ENCODE measurements at places on chromosomes 12 and 14.

GRCh38 chr14:77014004-77014604, 14.4 kb downstream of the IRF2BPL start:
- DNase-seq, result no peak

DNA sequence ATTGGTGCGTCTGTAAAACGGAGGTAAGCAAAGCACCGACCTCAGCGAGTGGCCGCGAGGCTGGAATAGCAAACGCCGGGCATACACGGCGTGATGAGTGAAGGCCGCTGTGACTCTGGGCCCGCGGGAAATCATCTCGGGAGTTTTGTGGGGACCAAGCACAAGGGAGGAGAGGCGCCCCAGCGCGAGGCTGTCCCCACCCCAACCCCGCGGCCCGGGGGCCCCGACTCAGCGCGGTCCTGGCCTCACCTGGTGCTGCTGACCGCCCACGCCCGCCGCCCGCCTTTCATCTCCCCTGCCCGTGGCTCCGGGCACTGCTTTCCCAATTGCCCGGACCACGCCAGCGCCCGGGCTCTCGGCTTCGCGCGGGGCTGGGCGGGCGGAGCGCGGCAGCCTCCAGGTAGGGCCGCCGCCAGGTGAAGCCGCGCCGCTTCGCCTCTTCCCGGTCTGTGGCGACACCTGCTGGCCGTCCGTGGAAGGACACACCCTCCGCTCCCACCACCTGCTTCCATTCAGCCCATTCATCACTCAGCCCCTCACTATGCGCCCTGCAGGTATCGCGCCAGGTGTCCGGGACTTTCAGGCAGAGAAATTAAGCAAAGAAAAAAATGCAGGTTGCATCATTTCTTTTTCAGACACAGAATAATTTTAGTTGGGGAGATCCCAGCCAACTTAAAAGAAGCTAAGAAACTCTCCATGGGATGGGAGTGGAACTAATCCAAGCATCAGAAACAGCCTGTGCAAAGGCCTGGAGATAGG, 360.4 kb downstream of the MED13L start:
- peak; percentile 35 for DNase-seq

- DNase-seq, result no peak
Observed at GRCh38 chr12:132396657-132397056, 67.3 kb upstream of the GALNT9 start.

DNA sequence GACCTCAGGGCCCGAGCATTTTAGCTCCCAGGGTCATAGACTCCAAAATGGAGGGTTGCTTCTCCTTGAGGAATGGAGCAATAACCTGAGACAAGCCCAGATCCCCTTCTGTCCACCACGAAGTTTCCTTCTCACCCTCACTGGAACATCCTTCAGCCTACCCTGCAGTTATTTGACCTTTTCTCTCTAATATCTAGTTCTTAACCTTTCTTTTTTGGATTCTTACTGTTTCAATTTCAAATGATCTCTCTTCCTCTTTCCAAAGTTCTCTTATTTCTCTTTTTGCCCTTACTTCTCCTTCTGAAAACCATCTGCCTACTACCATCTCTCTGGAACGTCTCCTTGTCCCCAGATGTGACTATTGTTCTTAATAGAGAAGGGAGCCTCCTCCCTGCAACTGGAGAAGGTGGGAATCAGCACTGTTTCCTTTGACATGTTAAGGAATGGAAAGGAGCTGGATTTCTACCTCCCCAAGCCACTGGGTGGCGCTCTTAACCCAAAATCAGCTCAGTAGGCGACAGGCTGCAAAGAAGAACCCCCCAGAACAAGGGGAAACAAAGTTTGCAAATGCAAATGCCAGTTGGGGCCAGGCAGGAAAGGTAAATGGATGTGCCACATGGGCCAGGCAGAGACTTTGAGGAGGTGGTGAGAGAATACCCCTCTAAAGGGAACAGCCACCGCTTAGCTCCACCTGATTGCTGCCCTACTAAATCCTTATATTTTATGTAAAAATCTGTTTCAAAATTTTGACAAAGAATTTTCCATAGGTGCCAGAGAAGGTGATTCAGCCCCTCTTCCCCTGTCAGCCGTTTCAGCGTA, 22.4 kb upstream of the PDE1B start:
- DNase-seq, result peak; percentile 17

GRCh38 chr14:98169170-98169587, 1102.8 kb downstream of the BCL11B start:
- DNase-seq, result no peak

- no peak for DNase-seq
Observed at GRCh38 chr14:74637178-74637550, 25.1 kb upstream of the LTBP2 start.

DNA sequence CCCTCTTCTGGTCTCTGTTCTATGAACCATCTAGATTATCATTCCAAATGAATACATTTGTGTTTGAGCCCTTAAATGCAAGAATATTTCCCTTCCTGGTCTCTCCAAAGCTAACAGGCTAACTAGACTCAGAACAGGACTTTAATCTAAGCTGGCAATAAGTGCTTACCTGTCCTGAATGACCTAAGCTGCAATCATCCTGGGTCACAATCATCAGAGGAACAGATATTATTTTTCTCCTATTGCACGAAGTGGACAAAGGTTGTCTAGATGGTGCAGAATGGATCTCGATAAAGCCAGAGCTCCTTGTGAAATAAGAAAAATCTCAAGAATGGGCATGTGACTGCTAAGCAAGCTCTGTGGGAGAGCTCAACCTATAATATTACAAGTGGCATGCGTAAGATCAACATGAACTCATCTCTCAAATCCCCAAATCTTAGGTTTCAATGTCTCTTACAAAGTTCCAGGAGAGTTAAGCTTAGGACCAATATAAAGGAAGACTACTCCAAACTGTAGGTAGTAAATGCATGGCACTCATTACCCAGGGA, 10.6 kb upstream of the NUMB start:
- no peak for DNase-seq

DNA sequence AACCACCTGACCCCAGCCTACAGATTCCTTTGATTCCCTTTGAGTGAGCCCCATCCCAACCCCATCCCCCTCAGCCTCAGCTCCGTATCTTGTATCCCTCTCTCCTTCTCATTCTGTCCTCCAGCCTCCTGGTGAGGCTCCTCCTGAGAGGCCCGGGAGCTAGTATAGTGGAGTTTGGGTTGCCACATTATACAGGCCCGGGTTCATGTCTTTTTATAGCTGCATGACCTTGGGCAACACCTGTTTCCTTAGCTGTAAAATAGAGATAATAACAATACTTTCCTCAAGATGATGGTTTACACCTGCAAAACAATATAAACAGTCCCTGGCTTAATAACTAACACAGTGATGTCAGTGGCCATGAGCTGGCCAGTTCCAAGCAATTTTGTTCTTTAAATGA, 89.8 kb downstream of the STAB2 start:
- no peak for DNase-seq

DNA sequence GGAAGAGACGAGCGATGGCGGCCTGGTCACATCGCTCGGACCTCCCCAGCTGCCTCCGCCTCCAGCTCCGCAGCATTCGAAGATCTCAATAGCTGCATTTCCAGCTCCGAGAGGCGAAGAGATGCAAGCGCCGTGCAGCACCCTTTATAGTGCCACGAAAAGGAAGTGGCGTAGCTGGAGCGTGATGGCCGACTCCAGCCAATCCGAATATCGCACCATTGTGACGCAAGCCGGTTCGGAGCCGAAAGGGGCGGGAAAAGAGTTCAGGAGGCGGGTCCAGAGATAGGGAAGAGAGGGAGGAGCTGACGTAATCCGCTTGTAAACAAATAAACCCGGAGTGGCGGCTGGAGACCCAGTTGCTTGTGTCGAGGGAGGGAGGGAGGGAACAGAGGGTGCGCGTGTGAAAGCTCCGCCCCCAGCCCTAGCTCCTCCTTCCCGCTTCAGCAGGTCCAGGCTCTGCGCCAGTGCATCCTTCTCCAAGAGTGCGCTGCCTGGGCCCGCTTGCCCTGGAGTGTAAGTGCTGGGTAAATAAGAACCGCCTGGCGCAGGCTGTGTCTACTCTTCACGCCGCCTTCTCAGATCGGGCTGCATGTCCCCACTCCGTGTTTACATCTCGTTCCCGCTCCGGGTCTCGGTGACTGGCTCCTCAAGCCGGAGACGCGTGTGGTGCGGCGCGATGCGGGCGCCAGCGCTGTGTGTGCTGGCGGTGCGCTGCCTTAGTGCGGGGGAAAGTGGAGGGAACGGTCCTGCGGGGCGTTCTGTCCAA, at the start of gene BTG1:
Gene BTG1 (minus strand): TSS at position 116 of the 766 bp plus-strand sequence. CDS start 311 bp downstream, outside the sequence.
- DNase-seq, result peak; percentile 100

DNA sequence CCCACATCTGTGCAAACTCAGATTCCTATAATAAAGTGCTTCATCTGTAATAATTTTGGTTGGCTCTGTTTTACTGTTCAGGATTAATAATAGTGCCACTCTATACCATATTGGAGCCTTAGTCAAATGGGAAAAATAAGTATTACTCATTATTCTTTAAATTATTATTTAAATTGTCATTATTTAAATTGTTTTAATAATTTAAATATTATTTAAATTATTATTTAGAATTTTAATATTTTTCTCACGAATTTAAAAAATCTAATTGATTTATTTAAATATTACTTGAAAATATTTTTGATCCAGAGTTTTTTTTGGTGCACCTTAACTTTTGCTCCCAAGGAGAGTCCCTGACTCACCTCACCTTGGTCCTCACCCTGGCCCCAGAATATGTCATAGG, 245.7 kb upstream of the MDGA2 start:
- DNase-seq, result no peak

DNA sequence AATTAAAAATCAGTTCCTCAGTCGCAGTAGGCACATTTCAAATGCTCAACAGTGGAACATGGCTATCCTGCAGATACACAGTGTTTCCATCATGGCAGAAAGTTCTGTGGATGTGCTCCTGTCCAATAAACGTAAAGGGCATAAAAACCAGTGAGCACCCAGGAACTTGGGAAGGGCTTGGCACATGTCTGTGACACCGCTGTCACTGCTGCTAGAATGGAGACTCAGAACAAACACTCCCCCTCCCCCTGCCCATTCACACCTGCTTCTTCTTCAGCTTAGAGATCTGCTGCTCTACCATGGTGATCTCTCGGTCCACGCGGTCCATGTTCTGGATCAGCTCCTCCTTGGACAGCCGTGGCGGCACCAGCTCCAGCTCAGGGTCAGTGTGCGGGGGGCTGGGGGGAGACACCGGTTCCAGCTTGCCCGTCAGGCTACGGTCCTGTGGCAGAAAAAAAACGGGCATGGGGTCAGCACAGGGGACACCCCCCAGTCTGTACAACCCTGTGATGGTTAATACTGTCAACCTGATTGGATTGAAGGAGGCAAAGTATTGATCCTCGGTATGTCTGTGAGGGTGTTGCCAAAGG, 94.6 kb downstream of the NCOR2 start:
- DNase-seq, result no peak

GRCh38 chr12:103687253-103687652, 100.2 kb downstream of the STAB2 start:
- no peak for DNase-seq

GRCh38 chr12:92253301-92253700, 107.7 kb upstream of the BTG1 start:
- no peak for DNase-seq

GRCh38 chr14:102605029-102605428, 12.6 kb downstream of the RCOR1 start:
- DNase-seq, result no peak

DNA sequence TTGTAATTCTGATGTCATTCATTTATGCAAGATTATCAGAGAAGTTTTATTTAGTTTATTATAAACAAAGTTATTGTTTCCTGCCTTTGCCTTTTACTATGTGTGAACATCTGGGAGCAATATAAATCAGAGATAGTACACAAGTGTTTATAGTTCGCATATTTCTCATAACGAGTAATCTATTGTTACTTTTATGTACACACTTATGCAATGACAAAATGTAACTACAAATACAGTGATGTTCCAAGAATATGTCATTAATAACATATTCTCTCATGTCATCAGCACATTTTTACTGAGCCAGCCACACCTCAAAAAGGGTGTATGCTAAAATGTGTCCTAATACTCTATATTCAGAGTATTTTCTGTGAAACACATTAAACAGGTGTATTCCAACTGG, 243.2 kb downstream of the ALX1 start:
- DNase-seq, result no peak

DNA sequence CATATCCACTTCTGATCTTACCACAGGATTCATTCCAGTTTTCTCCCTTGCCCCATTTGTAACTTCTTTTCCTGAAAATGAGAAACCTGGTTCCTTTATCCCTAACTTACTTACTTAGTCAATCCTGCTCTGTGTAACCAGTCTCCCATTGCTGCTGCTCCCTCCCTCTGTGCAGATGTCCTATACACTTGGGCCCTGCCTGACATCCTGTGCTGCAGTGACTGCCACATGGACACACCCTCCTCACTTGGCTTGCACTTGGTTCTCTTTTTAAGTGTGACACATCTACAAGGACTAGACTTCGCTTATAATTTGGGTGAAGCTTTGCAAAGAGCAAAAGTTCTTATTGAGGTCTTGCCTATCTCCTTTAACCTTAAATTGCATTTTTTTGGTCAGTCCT, 51.4 kb downstream of the FGD4 start:
- no peak for DNase-seq

All from HL-60 (cell line).